Fibroblast of the conjunctiva (primary cell): ENCODE measurements at places on chromosomes 5 and 9.

- no peak for DNase-seq
Measured at GRCh38 chr9:22650145-22650544, 203.5 kb downstream of the DMRTA1 start.

DNA sequence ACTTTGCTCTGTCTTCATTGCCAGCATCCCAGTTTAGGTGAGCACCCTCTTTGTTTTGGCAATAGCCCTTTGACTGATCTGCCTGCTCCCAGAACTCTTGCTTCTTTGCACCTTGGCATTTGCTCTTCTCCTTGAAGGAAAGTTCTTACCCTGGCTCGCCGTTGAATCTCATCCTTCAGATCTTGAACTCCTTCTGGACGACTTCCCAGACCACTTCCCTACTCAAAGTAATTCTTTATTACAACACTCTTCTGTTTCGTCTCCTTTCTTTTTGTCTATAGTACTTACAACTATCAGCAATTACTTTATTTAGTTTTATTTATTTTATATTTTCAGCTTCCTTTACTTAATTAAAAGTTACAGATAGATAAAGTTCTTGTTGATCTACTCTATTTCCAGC is 1510.1 kb downstream of the MAT2B start:
- DNase-seq: no peak

GRCh38 chr5:36298552-36298951 is 3.1 kb downstream of the RANBP3L start:
- no peak for DNase-seq

- DNase-seq: peak; percentile 34
Measured at GRCh38 chr5:159518371-159518770, 188.1 kb upstream of the IL12B start.
